Stromal cell of bone marrow (primary cell): ENCODE measurements at places on chromosomes 1 and 21.

- no peak for DNase-seq
These were observed 41.8 kb upstream of the POFUT2 start for GRCh38 chr21:45329261-45330074.

- no peak for DNase-seq
These were observed 19.9 kb downstream of the NIBAN1 start for GRCh38 chr1:184954232-184954995.

DNA sequence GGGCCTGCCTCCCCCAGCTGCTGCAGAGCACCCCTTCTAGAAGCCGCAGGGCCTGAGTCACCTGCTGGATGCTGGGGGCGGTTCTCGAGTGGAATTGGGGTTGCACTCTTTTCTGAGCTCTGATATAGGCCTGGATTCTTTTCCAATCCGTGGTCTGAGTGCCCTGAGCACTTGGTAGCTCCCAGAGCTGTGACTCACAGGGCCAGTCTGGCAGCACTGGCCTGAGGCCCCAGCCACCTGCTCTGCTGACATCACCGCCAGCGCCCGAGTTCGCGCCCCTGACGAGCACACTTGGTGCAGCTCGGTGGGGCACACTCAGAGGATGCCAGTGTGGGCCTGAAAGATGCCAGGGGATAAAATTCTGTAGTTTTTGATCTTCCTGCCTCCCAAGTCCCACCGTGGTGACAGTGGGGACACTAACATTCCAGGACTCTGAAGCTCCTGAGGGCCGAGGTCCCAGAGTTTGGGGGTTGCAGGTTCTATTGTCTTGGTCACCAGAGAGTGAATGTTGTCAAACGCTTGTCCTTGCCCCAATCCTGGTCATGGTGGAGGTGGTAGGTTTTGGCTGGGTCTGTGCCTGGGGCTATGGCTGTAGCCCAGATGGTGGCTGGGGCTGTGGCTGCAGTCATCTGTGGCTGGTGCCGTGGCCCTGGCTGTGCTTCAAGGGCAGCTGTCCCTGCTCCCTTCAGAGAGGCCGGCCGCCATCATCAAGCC is 74.6 kb downstream of the OBSCN start:
- DNase-seq, result no peak

DNA sequence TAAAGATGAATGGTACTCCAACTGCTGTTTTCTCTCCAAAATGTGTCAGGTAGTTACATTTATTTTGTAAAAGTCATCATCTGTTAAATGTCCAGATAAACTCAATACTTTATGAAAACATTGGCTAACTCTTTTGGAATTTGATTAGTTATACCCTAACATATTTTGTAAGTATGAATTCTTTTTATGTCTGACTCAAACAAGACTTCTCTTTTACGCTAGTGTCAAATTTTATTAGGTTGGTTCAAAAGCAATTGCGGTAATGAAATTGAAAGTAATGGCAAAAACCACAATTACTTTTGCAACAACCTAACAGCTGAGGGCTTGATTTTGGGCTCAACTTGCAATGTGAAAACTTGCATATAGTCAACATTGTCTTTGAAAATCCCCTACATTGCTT is 41.0 kb upstream of the USP25 start:
- no peak for DNase-seq

DNA sequence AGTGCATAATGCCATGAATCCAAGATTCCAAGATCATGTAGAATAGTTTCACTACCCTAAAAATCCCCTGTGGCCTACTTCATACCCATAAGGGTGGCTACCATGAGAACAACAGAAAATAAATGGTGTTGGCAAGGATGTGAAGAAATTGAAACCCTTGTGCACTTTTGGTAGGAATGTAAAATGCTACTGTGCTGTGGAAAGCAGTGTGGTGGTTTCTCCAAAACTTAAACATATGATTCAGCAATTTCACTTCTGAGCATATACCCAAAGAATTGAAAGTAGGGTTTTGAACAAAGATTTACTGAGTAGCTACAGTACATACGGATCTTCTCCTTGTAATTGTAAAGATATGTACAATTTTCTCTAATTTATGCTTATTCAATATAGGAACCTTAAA is 16.0 kb downstream of the FNBP1L start:
- no peak for DNase-seq

DNA sequence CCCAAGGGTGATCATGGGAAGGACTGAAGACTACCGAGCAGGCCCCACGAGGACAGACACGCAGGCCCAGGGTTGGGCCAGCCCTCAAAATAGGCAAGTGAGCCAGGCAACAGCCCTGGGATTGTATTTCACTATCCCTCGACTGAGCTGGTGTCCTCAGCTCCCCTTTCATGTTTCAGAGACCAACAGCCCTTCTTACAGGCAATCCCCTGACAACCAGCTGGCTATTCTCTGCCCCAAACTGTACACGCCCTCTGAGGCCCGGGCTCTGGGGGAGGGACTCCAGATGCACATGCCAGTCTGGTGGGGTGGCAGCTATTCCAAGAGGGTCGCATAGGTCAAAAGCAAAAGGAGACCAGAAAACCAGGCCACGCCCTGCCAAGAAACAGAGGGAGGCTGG is 243.0 kb downstream of the TOMM20 start:
- no peak for DNase-seq

GRCh38 chr1:174626031-174627025 is 178.6 kb downstream of the GPR52 start:
- DNase-seq, result peak; percentile 4

DNA sequence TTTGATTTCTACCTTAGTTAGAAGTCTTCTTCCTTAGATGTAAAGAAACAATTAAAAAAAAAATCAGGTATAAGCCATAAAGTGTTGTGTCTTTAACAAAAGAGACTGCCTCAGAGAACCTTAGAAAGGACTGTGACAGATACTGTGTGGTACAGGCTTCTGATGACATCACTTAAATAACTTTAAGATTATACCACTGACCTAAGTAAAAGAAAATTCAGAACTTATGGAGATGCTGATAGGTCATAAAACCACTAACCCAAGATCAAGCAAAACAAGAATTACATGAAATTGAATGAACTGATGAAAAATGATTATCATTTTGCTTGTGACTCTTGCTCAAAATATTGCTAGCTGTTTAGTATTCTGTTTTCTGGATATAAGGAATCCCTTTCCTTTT is 220.8 kb downstream of the NRIP1 start:
- DNase-seq, result no peak

- DNase-seq, result peak; percentile 55
These were observed 45.0 kb downstream of the KCNJ6 start for GRCh38 chr21:37871121-37871862.

- DNase-seq, result no peak
These were observed 642 bp upstream of the CREG1 start for GRCh38 chr1:167554028-167554779.

DNA sequence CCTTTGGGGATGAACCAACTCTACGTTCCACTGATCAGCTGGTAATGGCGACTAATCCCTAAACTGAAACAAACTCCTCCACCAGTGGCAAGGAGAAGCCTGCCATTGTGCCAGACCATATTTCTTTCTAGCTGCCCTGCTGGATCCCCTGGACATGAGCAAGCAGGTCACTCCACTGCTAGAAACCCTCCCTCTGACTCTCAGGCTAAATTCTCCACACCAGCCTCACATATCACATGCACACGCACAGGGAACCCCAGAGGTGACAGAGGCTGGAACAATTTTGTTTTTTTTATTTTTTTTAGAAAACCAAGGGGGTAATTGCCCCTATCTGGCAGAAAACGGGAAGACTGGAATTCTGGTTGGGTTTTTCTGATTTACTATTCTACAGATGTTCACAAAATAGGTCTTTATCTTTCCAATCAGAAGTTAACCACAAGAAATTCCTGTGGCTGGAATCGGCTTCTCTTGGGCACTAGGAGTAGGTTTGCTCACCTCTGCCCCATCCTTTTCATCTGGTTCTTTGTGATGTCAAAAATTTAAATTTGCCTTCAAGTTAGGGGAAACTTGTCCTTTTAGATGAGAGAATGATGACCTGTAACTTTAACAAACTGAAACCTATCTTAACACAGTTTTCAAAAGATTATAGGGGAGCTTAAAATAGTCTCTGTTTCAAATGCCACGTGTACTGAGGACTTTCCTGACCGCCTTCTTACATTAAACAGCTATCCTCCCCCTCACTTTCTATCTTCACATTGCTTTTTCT is 258.1 kb downstream of the SDCCAG8 start:
- DNase-seq, result no peak

GRCh38 chr1:31668303-31668883 is 23.7 kb upstream of the PEF1 start:
- no peak for DNase-seq

DNA sequence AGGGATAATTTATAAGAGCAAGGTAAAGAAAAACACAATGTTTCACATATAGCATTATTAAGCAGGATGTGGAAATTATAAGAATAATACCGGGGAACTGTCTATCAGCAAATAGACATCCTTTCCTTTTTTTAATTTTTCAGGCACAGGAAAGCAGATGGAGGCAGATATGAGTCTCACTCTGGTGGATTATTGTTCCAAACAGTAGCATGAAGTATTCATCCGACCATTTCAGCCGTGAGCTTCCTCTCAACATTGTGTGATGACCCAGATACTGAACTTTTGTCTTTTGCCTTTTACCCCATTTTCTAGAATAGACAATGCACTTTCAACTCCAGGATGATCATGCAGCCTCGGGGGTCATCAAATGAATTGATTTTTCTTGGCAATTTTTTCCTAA is 599.8 kb downstream of the ADGRL2 start:
- no peak for DNase-seq

DNA sequence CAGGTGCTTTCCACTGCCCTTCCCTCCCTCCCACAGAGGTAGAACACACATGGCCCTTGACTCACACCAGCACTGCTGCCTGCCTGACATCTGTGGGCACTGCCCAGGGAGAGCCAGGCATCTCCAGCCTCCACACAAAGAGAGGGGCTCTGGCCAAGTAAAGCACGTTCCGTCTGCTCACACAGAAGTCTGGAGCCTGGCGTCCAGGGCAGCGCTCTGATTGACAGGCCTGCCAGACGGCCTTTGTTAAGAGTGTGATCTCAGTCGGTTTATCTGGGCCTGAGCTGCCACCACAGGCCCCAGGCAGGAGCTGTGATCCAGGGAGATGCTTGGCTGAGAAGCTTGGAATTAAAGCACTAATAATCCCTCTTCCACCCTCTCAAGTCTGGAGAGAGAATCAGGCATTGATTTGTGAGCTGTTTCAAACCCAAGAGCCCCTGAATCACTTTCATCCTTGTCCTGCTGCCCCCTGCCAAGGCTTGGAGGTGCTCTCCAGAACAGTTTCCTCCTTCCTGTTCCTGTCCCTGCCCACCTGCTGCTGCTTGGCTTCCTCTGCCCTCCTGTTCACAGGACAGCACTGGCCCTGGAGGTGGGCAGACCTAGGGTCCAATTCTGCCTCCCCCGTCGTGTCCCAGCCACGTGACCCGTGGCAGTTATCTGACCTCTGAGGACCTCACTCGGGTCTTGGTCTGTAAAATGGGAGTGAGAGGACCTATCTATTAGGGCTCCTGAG is 3.7 kb downstream of the DMRTB1 start:
- DNase-seq, result no peak

GRCh38 chr21:16943231-16943630 is 569.6 kb upstream of the CXADR start:
- DNase-seq, result no peak

- DNase-seq, result no peak
These were observed 341 bp upstream of the TMEM61 start for GRCh38 chr1:54980046-54980527.
